ENCODE measurements at places on chromosomes 3 and 15.

DNA sequence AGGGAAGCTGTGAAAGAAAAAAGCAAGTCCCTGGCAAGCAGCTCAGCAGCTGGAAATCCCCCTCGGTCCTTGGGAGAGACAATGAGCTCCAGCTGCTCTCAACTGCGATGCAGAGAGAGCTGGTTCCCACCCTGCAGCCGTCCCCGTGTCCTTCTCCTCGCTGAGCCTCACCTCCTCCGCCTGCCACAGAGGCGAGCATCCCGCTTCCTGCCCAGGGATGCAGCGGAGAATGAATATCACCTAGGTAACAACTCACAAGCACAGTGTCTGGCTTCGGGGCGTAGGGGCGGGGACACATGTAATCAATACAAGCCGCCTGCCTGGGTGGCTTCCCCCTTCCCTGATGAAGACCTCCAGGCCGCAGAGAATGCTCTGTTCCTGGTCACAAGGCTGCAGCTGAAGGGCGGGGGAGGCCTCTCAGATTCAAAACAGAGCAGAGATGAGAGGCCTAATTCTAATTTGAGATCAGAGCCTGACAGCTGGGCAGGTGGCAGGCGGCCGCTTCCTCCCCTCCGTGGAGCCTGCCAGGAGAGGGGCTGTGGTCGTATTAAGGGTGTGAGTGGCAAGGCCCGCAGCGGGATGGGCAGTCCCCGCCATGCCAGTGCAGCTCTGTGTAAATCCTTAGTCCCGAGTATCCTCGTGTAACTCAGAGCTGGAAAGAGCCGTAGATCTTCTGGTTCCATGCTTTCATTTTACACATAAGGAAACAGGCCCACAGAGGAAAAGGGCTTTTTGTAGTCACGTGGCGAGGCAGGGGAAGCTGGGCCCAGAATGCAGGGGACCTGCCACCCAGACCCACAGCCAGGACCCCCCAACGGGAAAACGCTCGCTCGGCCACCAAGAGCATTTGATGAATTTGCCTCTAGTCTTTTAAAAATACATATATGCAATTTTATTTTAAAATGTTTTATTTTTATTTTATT lies 24.3 kb downstream of the ZDHHC19 start:
- no peak for DNase-seq

GRCh38 chr15:40767838-40768500 lies 1.8 kb upstream of the C15orf62 start:
- DNase-seq: no peak

- no peak for DNase-seq
Observed at GRCh38 chr15:92541291-92542200, 114.0 kb downstream of the FAM174B start.

DNA sequence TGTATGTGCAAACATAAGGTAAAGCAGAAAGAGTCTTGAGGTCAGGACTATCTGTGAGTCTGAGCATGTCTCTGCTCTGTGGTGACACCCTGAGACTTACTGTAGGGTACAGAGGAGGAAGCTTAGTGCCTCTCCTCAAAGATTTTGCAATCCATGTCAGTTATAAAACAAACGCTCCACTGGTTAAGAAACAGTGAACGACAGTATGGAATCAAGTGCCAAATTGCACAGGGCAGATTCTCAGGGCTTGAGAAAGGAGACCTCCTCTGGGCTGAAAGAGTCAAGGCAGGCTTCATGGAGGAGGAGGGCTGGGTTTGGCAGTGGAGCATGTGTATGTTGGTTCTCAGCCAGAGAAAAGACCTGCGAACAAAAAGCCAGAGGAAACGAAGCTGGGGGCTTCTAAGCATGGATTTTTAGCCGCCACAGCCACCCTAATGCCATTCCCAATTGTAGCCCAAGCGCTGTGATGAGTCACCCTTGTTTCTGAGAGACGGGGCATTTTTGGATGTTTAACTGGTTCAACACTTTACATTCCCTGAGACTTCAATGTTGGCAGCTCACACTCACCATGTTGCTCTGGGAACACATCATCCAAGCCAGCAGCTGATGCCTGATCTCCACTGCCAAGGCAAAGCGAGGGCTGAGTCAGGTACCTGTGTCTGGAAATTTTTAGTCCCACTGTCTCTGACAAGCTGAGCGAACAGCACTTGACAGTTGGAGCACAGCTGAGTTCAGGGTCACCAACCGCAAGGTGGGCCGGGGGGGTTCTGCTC lies 3.4 kb upstream of the DGKG start:
- peak; percentile 13 for DNase-seq

- peak; percentile 87 for DNase-seq
Observed at GRCh38 chr3:193240850-193241706, at the start of gene PLAAT1. PLAAT1 (plus strand) TSS chr3:193241222; CDS start chr3:193255651, 14,429 bp downstream.

GRCh38 chr3:32626631-32627030 lies 56.0 kb upstream of the DYNC1LI1 start:
- DNase-seq: no peak

- DNase-seq: no peak
Observed at GRCh38 chr3:119356646-119357045, 62.5 kb downstream of the ARHGAP31 start.

- DNase-seq: peak; percentile 35
Observed at GRCh38 chr15:59247364-59247763, 40.7 kb downstream of the LDHAL6B start.

GRCh38 chr15:81182756-81183438 lies 13.8 kb upstream of the IL16 start:
- no peak for DNase-seq
